NCI-H187 treated with DMSO at 0.1 percent for 48 hours (cell line): ENCODE measurements at places on chromosomes 11 and 22.
A peak's percentile ranks its signal among the peaks of the same experiment; 100 is the strongest.

DNA sequence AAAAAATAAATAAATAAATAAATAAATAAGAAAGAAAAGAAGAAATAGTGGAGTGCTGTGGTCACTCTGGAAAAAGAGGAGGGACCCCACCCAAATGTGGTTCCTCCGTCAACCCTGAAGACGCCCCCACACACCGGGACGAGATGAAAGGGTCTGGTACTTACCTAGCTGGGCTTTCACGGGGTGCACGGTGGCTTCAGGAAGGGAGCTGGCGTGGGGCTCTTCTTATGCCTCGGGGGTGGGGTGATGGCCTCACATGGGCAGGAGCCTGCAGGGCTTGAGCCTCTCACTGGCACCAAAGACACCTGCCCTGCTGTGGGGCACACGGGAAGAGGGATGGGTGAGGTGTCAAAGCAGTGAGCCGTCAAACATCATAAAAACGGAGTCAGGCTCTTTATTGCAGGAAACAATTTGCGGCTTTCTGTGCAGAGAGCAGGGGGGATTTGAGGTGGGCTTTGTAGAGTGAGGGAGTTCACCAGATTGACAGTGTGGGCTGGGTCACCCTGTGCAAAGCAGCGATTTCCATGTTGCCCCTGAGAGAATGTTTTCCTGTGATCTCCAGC, 28.0 kb upstream of the KRTAP5-6 start:
- DNase-seq = no peak

DNA sequence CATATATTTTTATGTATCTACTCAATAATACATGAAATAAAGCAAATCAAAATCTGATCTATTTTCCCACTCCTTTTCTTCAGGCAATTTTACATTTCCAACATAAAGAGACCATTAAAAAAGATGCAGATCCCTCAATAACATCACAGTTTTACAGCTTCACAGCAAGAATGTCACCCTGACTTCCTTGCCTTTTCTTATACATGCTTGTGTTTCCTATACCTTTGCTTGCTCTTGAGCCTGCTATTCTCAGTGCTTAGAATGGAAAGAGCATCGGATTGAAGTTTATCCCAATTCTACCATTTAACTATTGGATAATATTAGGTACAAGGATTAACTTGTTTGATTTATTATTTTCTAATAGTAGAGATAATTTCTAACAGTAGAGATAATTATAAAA, 176.7 kb downstream of the CNTN5 start:
- DNase-seq = no peak

DNA sequence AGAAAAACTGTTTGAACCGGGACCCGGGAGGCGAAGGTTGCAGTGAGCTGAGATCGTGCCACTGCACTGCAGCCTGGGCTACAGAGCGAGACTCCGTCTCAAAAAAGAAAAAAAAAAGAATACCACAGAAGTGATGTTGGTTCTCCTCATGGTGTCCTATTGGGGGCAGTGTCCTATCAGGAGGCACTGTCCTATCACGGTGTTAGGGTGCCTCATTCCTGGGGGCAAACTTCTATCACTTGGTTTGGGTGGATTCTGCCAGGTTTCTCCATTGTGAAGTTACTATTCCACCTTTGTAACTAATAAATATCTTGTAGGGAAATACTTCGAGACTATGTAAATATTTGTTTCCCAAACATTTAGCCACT, 19.6 kb downstream of the PRR14L start:
- DNase-seq = no peak

- DNase-seq = no peak
Observed at GRCh38 chr11:70068345-70068744, 9.8 kb upstream of the ANO1 start.

DNA sequence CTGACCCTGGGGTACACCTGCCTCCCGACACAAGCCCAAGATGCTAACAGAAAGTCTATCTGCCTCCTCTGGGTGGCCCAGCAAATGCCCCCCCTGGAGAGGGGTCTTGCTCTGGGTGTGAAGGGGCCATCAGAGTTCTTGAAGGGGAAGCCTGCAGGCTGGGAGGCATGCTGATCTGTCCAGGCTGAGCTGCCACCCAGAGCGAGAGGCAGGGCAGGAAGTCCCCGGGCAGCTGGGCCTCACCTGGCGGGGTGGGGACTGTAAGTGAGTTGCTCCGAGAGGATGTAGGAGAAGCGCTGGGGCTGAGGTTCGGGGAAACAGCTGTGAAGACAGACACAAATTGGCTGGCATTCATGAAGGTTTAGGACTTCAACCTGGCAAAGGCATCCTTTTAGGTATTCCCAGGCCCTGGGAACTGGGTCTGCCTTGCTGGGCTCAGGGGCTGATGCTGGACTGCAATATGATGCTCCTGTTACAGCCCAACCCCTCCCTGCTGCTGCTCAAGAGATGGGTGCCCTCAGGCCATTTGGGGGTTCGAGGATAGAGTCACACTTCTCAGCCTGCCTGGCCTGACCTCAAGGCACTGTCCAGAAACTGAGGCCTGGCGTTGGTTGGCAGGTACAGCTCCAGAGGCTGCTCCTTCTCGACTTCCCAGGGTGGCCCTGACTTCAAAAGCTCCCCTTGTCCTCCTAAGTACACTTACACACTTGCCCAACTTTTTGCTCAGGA, 60.2 kb upstream of the LYVE1 start:
- no peak for DNase-seq

GRCh38 chr22:28051787-28052356, 132.8 kb upstream of the PITPNB start:
- DNase-seq = peak; percentile 5

- no peak for DNase-seq
Observed at GRCh38 chr11:90241414-90241813, 18.6 kb upstream of the CHORDC1 start.

DNA sequence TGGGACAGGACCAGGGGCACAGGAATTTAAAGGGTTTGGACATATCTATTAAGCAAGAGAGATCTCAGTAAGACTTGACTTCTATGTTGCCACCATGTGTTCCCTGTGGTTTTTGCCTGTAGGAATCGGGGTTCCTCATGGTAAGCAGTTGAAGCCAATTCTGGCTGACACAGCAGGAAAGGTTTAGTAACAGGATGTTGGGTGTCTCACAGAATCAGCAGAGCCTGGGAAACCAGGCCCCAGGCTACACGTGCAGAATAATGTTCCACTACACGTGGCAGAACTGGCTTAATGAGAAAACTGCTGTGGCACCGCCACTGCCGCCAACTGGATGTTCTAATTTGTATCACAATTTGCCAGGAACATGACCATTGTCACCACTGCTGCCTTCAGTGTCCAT, 264.6 kb upstream of the PLET1 start:
- DNase-seq = no peak

DNA sequence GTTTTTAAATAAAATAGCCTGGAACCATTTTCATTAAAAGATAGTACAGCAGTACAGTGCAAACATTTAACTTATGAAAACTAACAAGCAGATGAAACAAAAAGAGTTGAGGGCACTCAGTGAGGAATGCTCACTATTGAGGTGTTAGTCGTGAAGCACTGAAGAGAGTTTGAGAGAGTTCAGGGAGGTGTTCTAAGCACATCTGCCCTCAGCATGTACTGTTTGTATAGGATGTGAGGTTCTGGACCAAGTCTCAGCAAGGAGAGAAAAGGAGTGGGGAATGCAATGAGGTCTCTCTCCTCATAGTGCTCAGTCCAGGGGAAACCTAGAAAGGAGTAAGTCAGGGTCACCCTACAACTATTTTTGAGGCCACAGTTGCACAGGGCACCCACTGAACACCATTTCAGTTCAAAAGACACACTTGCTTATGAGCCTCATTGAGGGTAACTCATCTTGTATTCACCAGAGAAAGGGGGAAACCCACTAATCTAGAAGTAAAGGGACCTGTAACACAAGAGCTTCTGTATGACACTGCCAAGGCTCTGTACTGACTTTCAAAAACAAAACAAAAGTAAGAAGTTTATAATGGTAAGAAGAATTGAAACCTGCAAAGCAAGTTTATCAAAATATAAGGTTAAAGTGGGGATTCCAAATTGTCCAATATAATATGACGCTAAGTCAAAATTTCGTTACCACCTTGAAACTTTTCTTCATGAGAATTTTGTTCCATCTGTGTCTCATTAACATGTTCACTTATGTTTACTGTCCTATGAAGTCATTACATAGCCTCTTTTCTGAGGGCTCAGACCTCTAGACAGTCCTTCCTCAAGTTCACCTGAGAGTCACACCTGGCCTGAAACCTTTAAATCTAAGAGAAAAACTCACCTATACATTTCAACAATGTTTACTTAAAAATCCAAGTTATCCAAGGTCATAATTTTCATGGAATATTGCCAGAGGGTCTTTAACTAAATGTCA, 275.3 kb downstream of the ETS1 start:
- no peak for DNase-seq

DNA sequence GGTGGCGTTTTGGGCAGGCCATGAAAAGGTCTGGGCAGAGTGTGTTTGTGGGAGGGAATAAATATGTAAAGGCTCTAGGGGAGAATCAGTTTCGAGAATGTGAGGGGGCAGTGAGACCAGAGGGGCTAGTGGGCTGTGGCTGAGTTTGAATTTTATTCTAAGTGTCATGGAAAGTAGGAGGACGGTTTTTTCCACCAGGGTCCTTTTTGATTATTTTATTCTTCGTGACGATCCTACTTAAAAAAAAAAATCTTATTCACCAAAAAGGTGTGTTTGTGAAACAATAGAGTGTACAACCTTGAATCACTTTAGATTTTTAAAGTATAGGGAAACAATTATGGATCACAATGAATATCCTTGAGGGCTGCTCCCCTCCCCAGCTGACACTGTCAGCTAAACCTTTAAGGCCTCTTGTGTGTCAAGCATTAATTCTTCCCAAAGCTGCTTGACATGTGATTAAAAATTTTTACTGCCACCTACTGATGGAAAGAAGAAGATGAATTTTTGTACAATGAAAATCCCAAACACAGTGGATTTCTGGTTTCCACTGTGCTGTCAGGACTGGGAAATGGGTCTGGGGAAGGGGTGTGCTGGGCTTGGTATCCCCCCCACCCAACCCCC, 107.5 kb upstream of the OR4B1 start:
- peak; percentile 44 for DNase-seq

- no peak for DNase-seq
Observed at GRCh38 chr22:31095637-31096249, 11.6 kb downstream of the SELENOM start.

- DNase-seq = no peak
Observed at GRCh38 chr11:30310623-30311022, 12.3 kb upstream of the ARL14EP start.

DNA sequence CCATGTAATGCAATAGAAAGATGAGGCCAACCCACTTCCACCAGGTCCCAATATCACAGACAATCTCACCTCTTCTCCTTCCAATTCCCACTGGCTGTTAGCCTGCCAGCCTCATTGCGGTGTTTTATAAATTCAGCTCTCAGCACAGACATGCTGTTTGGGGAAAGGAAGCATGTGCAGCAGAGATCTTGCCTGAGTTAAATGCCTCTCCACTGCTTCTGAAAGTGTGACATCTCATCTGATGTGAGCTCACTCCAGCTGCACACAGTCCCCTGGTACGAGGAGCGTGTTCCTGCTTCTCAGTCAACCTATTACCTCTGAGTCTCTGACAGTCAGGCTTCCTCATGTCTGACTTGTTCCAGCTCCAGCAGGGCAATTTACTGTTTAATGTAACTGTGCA, 122.7 kb upstream of the GUCY1A2 start:
- DNase-seq = no peak

DNA sequence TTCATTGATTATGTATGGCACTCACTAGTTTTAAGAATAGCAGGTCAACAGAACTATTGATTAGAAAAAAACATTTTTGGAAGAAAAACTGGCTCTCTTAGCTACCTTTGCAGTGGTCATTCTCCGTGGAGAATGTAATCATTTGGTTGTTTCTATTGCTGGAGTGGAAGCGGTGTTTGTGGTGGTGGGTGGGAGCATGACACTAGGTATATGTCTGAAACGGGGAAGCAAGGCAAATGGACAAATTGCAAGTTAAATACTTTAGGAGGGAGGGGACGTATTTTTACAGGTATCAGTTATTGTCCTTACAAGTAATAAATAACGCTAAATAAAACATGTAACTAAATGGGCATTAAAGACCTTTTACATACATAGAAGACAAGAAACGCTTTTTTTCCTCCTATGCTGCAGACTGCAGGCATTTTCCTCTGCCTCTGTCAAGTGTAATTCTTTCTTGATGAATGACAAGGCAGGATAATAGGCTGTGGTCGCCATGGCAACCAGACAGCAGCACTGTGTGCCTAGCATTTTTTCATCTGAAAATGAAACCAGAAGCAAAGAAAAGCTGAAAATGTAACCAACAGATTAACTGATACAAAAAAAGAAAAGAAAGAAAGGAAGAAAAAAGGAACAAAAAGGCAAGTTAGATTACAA, 46.2 kb downstream of the BLID start:
- peak; percentile 8 for DNase-seq

- no peak for DNase-seq
Observed at GRCh38 chr11:91786097-91786496, 438.5 kb upstream of the FAT3 start.

DNA sequence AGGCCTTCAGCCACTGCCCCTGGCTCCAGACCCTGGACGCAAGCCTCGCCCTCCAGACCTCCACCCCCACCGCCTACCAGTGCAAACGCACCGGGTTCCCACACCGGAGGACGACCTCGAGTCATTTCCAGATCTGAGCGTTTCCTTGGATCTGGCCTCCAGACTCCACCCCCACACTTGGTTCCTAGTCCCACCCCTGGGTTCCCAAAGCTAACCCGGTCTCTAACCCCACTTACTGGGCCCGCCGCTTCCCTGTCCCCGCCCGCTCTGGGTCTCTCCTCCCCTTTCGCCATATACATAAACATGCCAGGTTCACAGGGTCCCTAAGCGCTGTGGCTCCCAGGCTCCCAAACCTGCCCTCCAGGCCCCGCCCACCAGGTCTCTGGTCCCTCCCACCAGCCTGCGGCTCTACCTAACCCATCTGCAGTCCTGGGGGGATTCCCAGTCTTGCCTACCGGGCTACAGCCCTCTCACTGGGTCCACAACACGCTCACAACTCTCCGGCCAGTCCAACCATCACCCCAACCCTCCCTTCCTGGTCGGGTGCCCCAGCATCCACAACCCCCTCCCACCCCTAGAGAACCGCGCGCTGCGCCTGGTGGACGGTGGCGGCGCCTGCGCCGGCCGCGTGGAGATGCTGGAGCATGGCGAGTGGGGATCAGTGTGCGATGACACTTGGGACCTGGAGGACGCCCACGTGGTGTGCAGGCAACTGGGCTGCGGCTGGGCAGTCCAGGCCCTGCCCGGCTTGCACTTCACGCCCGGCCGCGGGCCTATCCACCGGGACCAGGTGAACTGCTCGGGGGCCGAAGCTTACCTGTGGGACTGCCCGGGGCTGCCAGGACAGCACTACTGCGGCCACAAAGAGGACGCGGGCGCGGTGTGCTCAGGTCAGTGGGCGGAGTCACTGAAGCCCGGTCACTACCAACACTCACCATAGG, 36.7 kb downstream of the CD6 start:
- no peak for DNase-seq

- DNase-seq = no peak
Observed at GRCh38 chr11:9013373-9013772, 9.6 kb upstream of the NRIP3 start.

- DNase-seq = no peak
Observed at GRCh38 chr11:92865352-92865751, 104.1 kb upstream of the MTNR1B start.

- no peak for DNase-seq
Observed at GRCh38 chr11:35277827-35278226, 138.9 kb downstream of the CD44 start.

GRCh38 chr11:116833816-116834534, 3.4 kb downstream of the APOA1 start:
- DNase-seq = no peak

- DNase-seq = no peak
Observed at GRCh38 chr11:7600205-7600775, 73.0 kb downstream of the CYB5R2 start.
